NCI-H187 (cell line): ENCODE measurements at places on chromosomes 13 and 19.

GRCh38 chr13:98476106-98476505 lies 100.8 kb downstream of the STK24 start:
- no peak for DNase-seq

GRCh38 chr13:39929583-39929982 lies 274.1 kb downstream of the COG6 start:
- DNase-seq: no peak

GRCh38 chr13:39580881-39581575 lies 22.0 kb downstream of the LHFPL6 start:
- DNase-seq: no peak

DNA sequence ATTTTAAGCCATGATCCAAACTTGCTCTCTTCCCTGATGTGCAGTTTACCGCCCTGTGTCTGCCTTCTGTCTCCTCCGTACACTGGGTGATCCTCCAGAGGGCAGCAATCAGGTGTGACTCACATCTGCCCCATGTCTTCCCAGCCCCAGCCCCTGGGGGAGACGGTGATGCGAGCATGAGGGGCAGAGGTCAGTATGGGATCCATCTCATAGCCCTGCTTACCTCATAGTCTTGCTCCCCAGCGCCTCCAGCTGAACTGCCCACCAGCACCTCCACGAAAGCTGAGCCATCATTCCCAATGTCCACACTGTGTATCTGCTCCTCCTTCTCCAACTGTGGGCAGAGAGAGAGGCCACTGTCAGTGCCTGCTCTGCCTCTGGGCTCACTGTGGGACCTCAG lies 14.6 kb downstream of the XRCC1 start:
- DNase-seq: no peak

GRCh38 chr19:54430306-54431254 lies 15.3 kb downstream of the TTYH1 start:
- DNase-seq: peak; percentile 2

DNA sequence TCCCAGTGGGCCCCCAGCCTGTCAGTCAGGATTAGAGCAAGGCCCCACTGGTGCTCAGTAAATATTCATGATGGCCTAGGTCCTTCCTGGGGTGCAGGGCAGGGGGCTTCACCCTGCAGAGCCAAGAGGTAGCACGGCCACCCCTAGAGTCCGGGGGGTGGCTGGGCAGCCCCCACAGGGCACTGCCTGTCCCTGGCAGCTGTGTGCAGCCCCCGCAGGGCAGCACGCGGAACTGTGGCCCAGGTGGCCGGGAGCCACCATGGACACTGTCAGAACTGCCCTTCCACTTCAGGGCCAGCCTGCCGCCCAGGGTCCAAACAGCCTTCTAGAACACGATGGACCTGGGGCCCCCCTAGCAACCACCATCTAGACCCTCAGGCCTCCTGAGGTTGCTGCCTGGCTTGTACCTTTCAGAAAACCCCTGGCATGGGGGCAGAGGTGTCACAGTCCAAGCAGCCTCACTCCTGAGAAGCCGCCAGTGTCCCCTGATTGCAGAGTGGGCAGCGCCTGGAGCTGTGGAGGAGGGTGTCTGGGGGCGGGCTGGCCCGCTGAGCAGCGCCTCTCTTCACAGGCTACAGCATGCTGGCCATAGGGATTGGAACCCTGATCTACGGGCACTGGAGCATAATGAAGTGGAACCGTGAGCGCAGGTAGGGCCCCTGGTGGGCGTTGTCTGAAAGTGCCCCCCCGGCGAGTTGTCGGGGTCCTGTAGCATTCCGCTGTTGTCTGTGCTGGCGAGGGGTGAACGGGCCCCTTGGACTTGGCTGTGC lies 2.9 kb upstream of the YJEFN3 start:
- no peak for DNase-seq

- DNase-seq: peak; percentile 32
These were observed 74.9 kb upstream of the WASF3 start for GRCh38 chr13:26482451-26483197.

DNA sequence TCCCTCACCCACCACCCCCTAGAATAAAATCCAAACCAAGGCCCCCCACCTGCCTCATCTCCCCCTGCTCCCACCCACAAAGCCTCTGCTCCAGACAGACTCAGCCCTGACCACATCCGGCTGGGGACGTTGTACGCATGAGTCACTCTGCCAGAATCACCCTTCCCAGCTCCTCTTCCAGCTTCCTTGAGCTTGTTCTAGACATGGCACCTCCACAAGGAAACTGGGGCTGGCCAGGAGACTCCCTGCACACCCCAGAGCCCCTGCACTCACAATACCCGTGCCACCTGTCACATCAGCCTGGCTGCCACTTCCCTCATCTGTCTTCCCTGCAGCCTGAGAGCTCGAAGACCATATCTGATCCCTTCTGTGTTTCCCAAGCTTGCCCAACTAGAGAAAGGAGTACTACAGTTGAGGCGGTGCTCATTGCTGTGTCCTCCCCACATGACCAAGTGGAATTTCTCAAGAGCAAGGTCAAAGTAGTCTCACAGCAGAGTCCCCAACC lies 9.7 kb downstream of the DEDD2 start:
- no peak for DNase-seq

DNA sequence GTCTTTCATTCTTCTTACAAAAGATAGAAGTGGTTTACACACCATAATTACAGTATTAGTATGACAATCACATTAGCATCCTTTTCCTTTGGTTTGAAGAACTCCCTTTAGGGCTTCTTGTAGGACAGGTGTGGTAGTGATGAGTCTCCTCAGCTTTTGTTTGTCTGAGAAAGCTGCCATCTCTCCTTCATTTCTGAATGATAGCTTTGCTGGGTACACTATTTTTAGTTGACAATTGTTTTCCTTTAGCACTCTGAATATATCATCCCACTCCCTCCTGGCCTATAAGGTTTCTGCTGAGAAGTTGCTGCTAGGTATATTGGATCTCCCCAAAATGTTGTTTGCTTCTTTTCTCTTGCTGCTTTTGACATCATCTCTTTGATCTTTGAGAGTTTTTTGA lies 39.3 kb downstream of the RASA3 start:
- DNase-seq: no peak

DNA sequence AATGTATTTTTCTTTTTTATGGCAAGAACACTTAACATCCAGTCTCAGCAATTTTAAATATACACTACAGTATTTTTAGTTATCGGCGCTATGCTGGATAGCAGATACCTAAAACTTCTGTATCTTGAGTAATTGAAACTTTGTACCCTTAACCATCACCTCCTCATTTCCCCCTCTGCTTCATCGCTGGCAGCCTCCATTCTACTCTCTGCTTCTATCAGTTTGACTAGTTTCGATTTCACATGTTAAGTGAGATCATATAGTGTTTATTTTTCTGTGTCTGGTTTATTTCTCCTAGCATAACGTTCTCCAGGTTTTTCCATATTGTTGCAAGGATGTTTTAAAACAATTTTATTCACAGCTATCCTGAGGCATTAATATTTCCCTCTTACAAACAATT lies 340.8 kb upstream of the SLC10A2 start:
- no peak for DNase-seq

GRCh38 chr13:47478985-47479384 lies 522.1 kb downstream of the SUCLA2 start:
- DNase-seq: no peak

- no peak for DNase-seq
These were observed 5.3 kb downstream of the ARHGEF7 start for GRCh38 chr13:111120422-111120821.

GRCh38 chr13:23497191-23497590 lies 63.7 kb upstream of the SACS start:
- DNase-seq: no peak

GRCh38 chr13:114212158-114212495 lies 22.6 kb upstream of the CDC16 start:
- DNase-seq: no peak

DNA sequence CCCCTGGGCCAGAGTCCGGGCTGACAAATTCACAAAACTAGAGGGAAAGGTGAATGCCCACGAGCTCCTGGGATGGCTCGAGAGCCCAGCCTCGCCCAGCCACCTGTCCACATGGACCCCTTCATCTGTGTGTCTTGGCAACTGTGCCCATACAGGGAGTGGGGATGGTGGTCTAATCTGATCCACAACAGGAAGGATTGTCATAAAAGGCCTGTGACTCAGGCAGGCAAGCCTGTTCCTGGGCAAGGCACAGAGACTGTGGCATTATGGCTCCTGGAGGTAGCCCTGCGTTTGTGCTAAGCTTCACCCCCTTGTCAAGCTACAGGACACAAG lies 20.0 kb downstream of the CAPS start:
- no peak for DNase-seq

DNA sequence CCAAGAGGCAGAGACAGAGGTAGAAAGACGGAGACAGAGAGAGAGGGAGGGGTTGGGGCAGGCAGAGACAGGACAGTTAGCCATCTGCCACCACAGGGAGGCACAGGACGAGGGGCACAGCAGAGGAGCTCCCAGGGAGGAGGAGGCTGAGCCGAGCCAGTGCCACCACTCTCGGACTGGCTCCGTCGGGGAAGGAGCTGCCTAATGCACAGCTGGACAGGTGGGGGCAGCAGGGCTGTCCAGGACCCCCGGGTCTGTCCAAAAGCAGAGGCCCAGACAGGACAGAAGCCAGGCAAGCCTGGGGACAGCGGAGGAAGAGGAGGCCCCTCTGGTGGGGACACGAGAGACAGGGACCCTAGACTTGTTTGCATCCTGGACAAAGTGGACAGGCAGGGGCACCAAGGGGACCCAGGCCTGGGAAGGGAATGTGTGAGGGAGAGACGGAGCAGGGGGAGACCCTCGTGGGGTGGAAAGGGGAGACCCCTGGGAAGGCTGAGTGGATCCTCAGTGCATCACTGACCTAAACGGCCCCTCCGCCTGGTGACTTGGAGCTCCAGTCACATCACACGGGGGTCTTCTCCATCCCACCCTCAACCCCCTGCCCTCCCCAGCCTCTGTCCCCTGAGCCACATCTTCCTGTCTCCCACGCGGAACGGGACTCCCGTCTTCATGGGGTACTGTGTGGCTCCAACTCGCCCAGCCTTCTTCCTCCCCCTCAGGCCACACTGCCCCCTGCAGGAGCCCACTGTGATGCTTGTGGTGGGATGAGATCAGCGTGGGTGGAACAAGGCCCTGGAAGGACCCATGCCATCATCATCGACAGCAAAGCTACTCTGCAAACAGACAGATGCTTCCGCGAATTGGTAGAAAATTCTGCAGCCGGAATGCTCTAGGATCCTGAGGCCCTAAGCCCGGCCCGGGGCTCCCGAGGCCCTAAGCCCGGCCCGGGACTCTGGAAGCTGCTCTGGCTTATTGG lies 915 bp downstream of the F10 start:
- no peak for DNase-seq

DNA sequence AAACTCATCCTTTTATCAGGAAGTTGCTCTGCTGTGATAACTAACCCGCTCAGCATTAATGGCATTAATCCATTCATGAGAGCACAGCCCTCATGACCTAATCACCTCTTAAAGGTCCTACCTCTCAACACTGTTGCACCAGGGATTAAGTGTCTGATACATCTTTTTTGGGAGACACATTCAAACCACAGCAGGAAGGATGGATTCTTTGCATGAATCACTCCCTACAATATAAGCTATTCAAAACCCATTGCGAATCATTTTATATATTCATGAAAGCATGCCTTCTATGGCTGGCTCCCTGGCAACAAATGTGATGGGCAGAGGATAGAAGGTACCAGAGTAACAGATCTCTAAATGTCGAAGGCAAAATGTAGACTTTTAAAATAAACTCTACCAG lies 27.6 kb downstream of the ARL11 start:
- DNase-seq: no peak

- DNase-seq: no peak
These were observed 1.4 kb upstream of the YIF1B start for GRCh38 chr19:38317104-38317612.

DNA sequence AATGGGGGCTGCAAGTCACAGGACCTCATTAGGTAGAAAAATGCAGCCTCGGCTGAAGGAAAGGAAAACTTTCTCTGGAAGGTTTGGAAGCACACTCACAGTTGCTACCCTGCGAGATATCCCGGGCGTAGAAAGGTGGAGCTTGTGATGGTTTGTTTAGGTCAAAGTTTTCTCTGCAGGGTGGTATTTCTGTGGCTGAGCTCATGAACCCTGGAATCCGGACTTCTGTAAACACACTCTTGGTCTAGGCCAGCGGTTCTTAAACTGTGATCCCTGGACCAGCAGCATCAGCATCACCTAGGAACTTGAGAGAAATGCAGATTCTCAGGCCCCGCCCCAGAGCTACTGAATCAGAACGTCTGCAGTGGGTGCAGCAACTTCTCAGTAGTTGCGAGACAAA lies 3.3 kb upstream of the SLC15A1 start:
- no peak for DNase-seq

DNA sequence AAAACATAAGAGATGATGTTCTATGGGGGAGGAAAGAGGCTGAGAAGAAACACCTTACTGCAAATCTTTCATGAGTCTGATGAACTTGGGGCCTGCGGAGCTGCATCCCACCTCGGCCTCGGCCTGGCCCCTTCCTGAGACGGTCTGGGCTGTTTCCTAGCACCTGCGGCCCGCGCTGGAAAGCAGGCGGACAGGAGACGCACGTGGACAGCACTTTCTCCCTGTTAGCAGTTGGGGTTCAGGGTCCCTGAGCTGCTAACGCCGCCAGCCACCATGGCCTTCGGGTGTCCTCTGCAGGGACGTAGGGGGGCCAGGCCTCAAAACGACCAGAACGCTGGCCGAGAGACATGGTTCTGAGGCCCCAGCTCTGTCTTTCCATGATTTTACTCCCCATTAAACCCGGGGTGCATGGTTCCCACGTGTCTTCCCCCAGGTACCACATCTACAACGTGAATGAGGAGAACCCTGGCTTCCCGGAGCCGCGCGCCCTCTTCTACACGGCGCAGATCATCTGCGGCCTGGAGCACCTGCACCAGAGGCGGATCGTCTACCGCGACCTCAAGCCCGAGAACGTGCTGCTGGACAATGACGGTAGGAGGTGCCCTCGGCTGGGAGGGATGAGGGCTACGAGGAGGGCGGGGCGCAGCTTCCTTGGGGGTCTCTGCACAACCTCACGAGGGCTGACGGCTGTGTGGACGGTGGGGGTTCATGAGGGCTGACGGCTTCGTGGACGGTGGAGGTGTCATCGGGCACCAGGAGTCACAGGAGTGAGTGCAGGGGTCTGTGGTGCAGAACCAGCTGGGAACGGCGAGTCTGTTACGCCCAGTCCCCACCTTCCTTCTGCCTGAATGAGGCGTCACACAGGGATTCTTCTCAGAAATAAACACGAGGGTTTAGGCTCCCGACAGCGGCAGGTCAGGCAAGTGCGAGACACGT lies 4.3 kb downstream of the GRK1 start:
- no peak for DNase-seq

- no peak for DNase-seq
These were observed 10.4 kb downstream of the LILRB4 start for GRCh38 chr19:54673222-54673621.

DNA sequence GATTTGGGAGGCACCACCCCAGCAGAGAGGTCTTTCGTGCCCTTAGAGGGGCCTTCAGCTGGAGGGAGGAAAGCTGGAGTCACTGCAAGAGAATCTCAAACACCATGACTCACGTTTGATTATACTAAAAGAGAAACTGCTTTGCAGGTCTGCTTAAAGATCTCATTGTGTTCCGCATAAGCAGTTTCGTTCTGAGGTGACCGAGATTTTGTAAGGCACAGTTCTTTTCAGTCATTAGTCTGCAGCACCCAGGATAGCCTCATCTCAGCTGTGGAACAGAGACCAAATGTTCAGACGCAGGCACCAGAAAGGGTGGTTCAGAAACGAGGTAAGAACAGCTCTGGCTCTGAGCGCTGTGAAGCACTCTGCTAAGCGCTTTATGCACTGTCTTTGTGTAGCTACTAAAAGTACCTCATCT lies 71.2 kb upstream of the GTF3A start:
- DNase-seq: no peak
